ENCODE measurements at places on chromosomes 2 and 18. TPM values are rescaled to one million over a fixed set of nuclear protein-coding genes. Genes with fewer than 3 reads are reported as not detected.

GRCh38 chr2:128444816-128445522, 126.3 kb upstream of the HS6ST1 start:
- H3K4me3 ChIP-seq, result no peak overlapping the region
- H3K36me3 ChIP-seq, result no peaks in the 10 kb centered on the region
- H3K4me1 ChIP-seq, result peaks cover 24% of the 10 kb centered on the region

DNA sequence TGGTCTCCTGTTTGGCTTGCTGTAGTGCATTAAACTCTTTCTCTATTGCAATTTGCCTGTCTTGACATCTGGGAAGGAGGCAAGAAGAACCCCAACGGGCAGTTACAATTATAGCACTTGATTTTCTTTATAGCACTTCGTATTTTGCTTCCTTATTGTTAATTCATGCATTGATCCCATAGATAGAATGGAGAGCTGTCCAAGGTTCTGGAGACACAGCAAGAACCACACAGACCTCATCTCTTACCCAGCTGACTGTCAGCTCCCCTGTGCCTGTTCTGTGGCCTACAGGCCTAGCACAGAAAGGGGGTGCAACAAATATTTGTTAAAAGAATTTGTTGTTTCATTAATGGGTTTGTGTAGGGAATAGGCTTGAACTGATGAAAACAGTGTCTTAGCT, 194.3 kb downstream of the GALNT1 start:
- no peak overlapping the region for H3K4me3 ChIP-seq
- no peaks in the 10 kb centered on the region for H3K4me1 ChIP-seq
- no peak overlapping the region for H3K27ac ChIP-seq
- DNase-seq, result no peak

- no peak overlapping the region for H3K27ac ChIP-seq
- peaks cover 55% of the 10 kb centered on the region for H3K36me3 ChIP-seq
- no peak for DNase-seq
Measured at GRCh38 chr2:232835687-232836208, 34.3 kb upstream of the SNORC start.

GRCh38 chr18:3793545-3793944, 343.6 kb downstream of the TGIF1 start:
- no peak overlapping the region for H3K27ac ChIP-seq
- H3K27me3 ChIP-seq, result peaks cover 28% of the 10 kb centered on the region
- H3K4me1 ChIP-seq, result peaks cover 4% of the 10 kb centered on the region
- no peak for DNase-seq

The GYPC gene
- 13.3 TPM for total RNA-seq

The ATG9A gene
- 52.9 TPM for total RNA-seq

- no peak overlapping the region for H3K4me3 ChIP-seq
- H3K27me3 ChIP-seq, result no peaks in the 10 kb centered on the region
Measured at GRCh38 chr2:156837635-156838370, 401.6 kb downstream of the GPD2 start.

GRCh38 chr2:102217032-102217431, 30.2 kb downstream of the IL1RL2 start:
- no peaks in the 10 kb centered on the region for H3K36me3 ChIP-seq
- H3K27me3 ChIP-seq, result no peaks in the 10 kb centered on the region
- H3K27ac ChIP-seq, result no peak overlapping the region
- no peak overlapping the region for H3K4me3 ChIP-seq
- no peak for DNase-seq
- no peaks in the 10 kb centered on the region for H3K4me1 ChIP-seq

GRCh38 chr18:7950380-7951136, 383.4 kb downstream of the PTPRM start:
- H3K4me1 ChIP-seq, result no peaks in the 10 kb centered on the region
- H3K4me3 ChIP-seq, result no peak overlapping the region
- no peak for DNase-seq
- no peaks in the 10 kb centered on the region for H3K27me3 ChIP-seq
- H3K27ac ChIP-seq, result no peak overlapping the region

DNA sequence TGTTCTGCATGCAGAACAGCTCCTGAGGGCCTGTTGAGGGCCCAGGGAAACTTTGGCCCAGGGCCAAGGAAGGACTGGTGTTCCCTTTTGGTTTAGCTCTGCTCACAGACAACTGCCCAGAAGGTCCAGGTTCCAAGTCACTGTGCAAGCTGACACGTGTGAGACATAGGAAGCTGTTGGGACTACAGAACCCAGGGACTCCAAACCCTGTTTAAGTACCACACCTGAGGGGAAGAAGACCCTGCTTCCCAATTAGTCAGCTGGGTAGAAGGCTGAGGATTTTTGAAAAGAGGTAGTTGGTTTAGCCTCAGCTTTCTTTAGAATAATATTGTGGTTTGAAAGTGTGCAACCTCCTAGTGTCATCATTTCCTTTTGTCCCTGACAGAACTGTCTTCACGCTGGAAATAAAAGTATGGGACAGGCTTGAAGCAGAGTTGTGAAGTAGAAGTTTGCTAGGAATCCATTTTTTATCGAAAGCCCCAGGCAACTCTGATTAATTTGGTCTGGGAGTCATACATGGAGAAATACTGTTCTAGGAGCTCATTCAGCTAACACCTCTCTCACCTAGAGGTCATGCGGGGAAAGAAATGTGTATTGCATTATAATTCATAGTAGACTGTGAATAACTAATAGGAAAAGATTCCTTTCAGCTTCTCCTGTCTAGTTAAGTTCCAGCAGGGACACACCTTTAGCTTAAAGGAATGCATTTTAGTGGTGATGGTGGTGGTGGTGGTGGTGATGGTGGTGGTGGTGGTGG, 19.9 kb upstream of the IL1RL1 start:
- H3K27ac ChIP-seq, result no peak overlapping the region
- no peak for DNase-seq
- H3K4me1 ChIP-seq, result no peaks in the 10 kb centered on the region
- peaks cover 15% of the 10 kb centered on the region for H3K27me3 ChIP-seq
- H3K36me3 ChIP-seq, result no peaks in the 10 kb centered on the region

DNA sequence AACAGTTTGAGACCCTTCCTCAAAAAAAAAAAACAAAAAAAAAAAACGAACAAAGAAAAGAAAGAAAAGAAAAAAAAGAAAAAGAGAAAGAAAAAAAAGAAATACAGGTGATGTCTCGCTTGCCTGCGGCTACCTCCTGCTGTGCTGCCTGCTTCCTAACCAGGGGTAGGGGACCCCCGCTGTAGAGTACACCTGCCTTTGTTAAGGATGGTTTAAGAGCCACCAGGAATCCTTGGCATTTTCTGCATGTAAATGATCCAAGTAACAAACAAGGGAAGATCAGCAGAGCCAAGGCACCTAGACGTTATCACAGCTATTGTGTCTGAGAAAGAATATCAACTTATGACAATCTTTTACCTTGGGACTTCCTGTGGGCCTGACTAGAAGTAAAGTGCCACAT, 856.8 kb upstream of the GCFC2 start:
- H3K36me3 ChIP-seq, result no peaks in the 10 kb centered on the region
- H3K4me3 ChIP-seq, result no peak overlapping the region
- no peak for DNase-seq

- no peaks in the 10 kb centered on the region for H3K4me1 ChIP-seq
- no peak overlapping the region for H3K27ac ChIP-seq
- DNase-seq, result no peak
- H3K27me3 ChIP-seq, result peaks cover 7% of the 10 kb centered on the region
- no peak overlapping the region for H3K4me3 ChIP-seq
Measured at GRCh38 chr2:223469270-223470046, 132.7 kb downstream of the SCG2 start.

GRCh38 chr2:237043866-237044265, 41.8 kb upstream of the COPS8 start:
- DNase-seq, result no peak
- H3K27ac ChIP-seq, result no peak overlapping the region
- H3K27me3 ChIP-seq, result peaks cover 8% of the 10 kb centered on the region

- no peak overlapping the region for H3K4me3 ChIP-seq
- DNase-seq, result no peak
- H3K4me1 ChIP-seq, result peaks cover 8% of the 10 kb centered on the region
- H3K27ac ChIP-seq, result no peak overlapping the region
Measured at GRCh38 chr18:9577361-9577760, 37.0 kb downstream of the PPP4R1 start.

The DSG4 gene
- total RNA-seq, result 0.17 TPM

GRCh38 chr18:3217948-3218647, 1.7 kb downstream of the MYOM1 start:
- peak overlapping the region; percentile 37 for H3K4me3 ChIP-seq
- H3K27me3 ChIP-seq, result no peaks in the 10 kb centered on the region
- no peak for DNase-seq
- H3K27ac ChIP-seq, result peak overlapping the region; percentile 47

GRCh38 chr2:62450716-62451191, 55.2 kb downstream of the TMEM17 start:
- H3K36me3 ChIP-seq, result no peaks in the 10 kb centered on the region
- H3K27me3 ChIP-seq, result peaks cover 5% of the 10 kb centered on the region
- no peaks in the 10 kb centered on the region for H3K4me1 ChIP-seq
- no peak for DNase-seq
- no peak overlapping the region for H3K27ac ChIP-seq

The KCNG2 gene
- total RNA-seq, result not detected

The NGEF gene
- 20.7 TPM for total RNA-seq

DNA sequence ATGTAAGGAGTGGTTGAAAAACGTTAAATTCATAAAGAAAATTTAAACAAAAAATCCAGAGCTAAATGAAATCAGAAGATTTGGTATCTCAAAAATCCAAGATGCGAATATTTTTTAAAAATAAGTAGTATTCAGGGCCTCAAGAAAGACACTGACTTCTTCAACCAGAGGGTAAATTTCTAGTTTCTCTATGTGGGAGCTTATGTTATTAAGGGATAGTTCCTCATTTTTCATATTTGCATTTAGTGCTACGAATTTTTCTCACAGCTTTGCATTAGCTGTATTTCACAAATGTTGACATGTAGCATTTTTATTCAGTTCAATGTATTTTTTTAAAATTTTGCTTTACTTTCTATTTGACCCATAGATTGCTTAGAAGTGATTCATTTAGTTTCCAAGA, 454.7 kb downstream of the CBLN2 start:
- H3K4me1 ChIP-seq, result no peaks in the 10 kb centered on the region
- DNase-seq, result no peak
- H3K4me3 ChIP-seq, result no peak overlapping the region
- no peak overlapping the region for H3K27ac ChIP-seq
- H3K36me3 ChIP-seq, result no peaks in the 10 kb centered on the region
- peaks cover 13% of the 10 kb centered on the region for H3K27me3 ChIP-seq

The DLX1 gene
- total RNA-seq, result 10.0 TPM

DNA sequence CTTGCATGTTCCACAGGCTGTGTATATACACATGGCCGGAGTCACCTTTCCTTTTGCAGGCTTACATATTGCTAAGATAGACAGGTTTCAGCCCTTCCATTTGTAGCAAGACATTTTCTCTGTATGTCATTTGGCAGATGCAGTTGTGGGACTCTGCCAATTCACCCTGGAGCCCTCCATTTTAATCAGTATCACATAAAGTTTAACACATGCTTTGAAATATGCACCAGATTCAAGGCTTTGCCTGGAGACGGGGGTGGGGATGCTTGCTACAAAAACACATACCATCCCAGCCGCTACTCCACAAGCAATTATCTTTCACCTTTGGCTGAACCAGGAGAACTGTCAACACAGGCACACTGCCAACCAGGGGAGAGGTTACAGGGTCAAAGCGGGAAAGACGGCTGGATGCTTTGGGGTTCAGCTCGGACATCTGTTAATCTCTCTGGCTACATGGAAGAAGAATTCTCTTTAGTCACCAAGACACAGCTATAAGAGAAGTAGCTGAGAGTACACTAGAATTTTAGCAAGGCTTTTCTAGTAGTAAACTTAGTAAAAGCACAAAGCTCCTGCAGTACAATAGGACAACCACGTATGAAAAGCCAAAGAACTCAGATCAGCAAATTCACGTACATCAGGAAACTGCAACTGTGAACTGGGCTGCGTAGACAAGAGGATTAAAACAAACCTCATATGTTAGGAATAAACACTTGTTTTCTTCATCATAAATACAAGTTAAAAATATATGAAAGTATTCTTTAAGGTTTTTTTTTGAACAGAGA, 130.9 kb downstream of the EXOC6B start:
- DNase-seq, result peak; percentile 71
- no peaks in the 10 kb centered on the region for H3K27me3 ChIP-seq
- peak overlapping the region; percentile 61 for H3K4me3 ChIP-seq
- H3K36me3 ChIP-seq, result peaks cover 5% of the 10 kb centered on the region
- H3K27ac ChIP-seq, result peak overlapping the region; percentile 75

- H3K27me3 ChIP-seq, result peaks cover 4% of the 10 kb centered on the region
- no peaks in the 10 kb centered on the region for H3K36me3 ChIP-seq
- no peaks in the 10 kb centered on the region for H3K4me1 ChIP-seq
- no peak overlapping the region for H3K4me3 ChIP-seq
- DNase-seq, result no peak
- H3K27ac ChIP-seq, result no peak overlapping the region
Measured at GRCh38 chr2:102004581-102004980, 12.8 kb downstream of the IL1R2 start.

The RAPGEF4 gene
- 4.4 TPM for total RNA-seq

The REG1A gene
- total RNA-seq, result 37.3 TPM

The MAPK4 gene
- 7.5 TPM for total RNA-seq

GRCh38 chr2:181944164-181944913, 41.3 kb upstream of the PPP1R1C start:
- no peaks in the 10 kb centered on the region for H3K36me3 ChIP-seq
- peak overlapping the region; percentile 38 for H3K4me3 ChIP-seq
- H3K27ac ChIP-seq, result peak overlapping the region; percentile 84
- no peaks in the 10 kb centered on the region for H3K27me3 ChIP-seq
- DNase-seq, result no peak
- peaks cover 23% of the 10 kb centered on the region for H3K4me1 ChIP-seq

The CDK15 gene
- total RNA-seq, result not detected

DNA sequence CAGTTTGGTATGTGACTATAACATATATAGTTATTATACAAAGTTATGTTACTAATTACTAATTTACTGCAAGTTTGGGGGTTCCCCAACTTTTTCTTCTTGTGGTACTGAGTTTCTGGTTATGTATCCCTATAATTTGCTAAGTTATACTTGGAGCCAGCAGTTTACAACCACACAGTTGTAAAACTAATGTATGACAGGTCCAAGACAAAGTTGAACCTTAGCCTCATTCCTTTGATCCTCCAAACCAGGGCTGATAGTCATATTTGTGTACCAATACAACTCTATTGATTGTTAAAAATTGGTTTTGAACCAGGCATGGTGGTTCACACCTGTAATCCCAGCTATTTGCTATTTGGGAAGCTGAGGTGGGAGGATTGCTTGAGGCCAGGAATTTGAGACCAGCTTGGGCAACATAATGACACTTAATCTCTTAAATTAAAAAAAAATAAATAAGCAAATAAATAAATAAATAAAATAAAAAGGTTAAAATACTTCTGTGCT, 24.3 kb downstream of the RELCH start:
- no peaks in the 10 kb centered on the region for H3K4me1 ChIP-seq
- H3K27ac ChIP-seq, result no peak overlapping the region
- H3K36me3 ChIP-seq, result peaks cover 30% of the 10 kb centered on the region
- no peaks in the 10 kb centered on the region for H3K27me3 ChIP-seq
- DNase-seq, result no peak

The CABYR gene
- total RNA-seq, result 7.8 TPM

- DNase-seq, result no peak
- H3K27ac ChIP-seq, result no peak overlapping the region
- H3K36me3 ChIP-seq, result no peaks in the 10 kb centered on the region
- no peak overlapping the region for H3K4me3 ChIP-seq
- H3K4me1 ChIP-seq, result no peaks in the 10 kb centered on the region
Measured at GRCh38 chr18:51013259-51013658, 16.8 kb upstream of the SMAD4 start.
